ENCODE measurements at places on chromosomes 6 and 20.
A peak's percentile ranks its signal among the peaks of the same experiment; 100 is the strongest.

DNA sequence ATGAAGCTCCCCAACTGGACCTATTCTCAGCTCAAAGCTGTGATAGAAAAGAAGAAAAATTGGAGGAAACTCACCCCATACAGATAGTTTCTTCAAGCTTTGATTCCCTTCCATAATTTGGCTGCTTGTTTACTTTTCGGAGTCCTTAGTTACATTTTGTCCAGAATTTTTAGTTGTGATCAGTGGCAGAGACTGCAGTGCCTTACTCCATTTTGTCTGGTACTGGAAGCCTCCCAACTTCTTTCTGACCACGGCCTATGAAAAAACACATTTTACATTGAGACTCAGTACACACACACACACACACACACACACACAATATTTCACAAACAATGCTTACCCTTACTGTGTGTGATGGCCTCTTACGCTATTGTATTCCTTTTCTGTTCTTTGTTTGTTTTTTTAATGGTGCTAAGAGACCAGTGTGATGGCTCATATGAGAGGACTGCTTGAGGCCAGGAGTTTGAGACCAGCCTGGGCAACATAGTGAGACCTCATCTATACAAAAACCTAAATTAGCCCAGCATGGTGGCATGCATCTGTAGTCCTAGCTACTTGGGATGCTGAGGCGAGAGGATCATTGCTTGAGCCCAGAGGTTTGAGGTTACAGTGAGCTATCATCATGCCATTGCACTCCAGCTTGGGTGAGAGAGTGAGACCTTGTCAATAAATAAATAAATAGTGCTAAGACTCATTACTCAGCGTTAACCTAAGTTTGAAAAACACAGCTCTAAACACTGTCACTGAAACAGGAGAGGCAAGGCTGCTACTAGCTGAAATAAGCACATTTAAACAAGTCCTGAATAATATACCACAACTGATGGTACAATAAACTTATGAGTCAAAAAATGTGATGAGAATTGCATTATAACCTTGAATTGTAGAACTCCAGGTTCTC is 13.8 kb upstream of the RNF8 start:
- DNase-seq = no peak

DNA sequence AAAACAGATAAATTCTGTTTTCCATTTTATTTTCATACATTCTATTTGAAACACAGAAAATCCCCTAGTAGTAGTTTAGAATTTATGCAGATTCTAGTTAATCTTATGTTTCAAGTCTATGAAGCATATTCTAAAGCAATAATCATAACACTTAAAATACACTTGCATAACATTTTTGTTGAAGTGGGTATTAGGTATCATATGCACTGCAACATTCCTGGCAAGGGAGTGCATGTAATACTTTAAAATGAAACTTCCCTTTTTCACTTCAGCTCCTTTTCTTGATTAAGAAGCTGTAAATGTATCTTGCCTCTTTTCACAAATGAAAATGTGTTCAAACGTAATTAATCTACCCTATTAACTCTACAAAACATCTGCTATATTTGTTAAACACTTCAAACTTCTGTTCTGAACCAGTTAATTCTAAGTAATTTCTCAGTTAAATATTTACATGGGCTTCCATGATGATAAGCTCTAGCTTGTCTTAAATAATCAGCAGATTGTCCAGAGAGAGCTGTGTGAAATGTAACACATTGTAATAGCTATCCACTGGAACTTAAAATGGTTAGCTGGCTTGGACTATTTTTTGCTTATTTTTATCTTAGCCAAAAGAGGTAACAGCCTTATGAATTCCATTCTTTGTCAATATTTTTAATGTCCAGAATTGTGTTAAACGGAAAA is 192.8 kb downstream of the COL19A1 start:
- DNase-seq = no peak

- DNase-seq = no peak
Observed at GRCh38 chr6:49339096-49339495, 124.0 kb downstream of the MMUT start.

DNA sequence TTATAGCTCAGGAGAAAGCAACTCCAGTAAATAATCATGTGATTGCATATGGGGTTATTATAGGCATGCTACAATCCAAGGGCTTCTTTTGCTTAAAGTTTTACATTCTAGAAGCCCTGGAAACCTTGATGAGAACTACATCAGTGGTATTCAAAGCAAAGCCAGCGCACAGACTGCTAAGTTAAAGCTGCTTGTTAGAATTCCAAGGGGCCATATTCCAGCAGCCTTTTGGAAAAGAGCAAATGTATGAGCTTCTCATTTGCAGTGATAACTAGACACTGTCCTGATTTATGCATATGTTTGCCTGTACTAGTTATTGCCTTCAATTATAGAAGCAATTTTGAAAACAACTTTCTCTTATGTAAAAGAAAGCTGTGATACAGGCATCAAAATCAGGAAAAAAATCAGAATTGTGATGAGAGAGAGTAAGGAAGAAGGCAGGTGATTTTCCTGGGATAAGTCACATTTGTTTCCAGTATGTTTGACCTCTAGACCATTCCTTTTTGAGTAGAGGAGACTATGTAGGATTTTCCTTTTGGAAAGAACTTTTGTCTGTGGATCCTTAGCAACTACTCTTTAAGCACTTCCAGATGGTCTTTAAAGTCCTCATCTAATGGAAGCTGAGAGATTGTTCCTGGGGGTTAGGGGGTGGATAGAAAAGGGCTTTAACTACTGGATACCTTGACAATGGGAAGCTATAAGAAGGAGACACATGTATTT is 159.2 kb downstream of the PLCB4 start:
- no peak for DNase-seq

- peak; percentile 57 for DNase-seq
Observed at GRCh38 chr6:63553208-63553607, 19.1 kb upstream of the LOC128125822 start.

DNA sequence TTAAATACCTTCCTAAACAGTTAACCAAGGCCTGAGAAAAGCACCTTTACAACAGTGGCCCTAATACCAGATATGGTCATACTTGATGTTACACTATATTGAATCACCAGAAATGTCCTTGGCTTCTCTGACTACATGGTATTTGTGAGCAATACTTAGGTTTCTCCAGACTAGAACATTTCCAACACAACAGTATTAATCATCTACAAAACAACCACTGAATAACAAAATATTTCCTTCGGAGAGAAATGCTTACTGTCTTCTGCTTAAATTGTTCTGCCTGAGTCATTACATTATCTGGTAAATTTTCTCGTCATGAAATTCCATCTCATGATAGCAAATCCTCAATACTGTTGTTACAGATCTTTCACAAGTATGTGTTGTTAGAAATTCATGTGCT is 252.9 kb upstream of the RUNX2 start:
- no peak for DNase-seq

GRCh38 chr20:34285450-34285849 is 17.7 kb downstream of the AHCY start:
- no peak for DNase-seq

DNA sequence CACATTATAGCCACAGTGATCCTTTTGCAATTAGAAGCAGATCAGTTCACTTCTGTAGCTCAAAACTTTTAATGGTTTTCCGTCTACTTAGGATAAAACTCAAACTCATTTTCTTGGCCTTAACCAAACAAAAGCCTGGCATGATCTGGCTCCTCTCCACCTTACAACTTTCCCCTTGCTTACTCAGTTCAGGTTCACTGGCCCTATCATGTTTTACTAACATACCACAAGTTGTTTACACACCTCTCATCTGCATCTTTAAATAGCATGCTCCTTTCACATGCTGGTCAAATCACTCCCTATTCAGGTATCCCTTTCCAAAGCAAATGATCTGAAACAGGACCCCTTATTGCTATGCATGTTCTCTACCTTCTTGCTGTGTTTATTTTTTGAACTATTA is 191.4 kb upstream of the FAM83B start:
- no peak for DNase-seq

DNA sequence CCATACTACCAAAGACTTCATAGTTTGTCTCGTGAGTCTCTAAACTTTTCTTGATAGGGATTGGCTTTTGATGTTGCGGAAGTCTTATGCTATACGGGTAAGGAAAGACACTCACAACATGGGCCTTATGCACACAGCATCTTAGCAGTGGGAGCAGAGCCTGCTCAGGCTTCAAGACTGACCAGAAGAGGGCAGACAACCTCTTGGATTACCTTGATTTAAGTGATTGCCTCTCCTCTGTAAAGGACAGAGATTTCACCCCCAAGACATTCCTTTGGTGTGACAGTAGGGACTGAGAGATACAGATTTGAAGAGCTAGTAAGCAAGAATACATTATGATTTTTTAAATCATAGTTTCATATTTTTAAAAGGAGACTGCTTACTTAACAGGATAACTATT is 71.0 kb upstream of the SAMD3 start:
- DNase-seq = peak; percentile 39

DNA sequence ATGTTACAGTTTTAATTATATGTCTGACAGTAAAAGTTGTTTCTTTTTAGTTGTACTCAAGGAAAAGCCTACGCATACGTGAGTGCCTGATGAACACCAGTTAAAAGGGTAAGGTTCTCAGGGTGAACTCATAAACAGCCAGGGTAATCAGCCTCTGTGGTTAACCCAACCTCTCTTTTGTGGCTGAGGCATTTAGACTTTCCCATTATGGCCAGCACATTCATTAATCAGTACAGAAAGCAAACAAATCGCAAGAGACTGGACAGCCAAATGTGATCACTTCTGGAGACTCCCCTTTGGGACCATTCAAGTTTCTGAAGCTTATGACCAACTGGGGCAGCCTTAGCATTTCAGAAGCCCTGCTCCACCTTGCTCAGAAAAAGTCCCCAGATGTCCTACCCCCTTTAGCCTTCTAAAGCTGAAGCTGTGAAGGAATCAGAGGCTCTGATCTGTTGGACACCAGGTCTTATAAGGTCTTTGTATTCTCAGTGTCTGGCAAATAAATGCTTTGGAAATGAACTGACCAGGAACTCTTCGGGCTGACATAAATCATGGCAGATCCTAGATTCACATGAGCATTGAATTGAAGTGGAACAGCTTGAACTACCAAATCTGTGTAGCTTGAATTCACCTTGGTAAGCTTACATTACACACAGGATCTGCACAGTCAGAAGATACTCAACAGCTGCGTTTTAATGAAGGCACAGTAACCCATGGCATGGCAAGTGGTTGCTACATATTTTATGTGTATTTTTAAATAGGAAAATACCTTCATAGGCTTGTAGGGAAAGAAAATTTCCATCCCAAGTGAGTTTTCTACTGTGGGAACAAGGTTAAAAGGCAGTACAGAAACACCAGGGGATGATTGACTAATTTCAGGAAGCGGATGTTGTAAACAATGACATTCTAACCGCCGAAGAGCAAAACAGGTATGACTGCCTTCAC is 18.7 kb downstream of the IL20RA start:
- no peak for DNase-seq

DNA sequence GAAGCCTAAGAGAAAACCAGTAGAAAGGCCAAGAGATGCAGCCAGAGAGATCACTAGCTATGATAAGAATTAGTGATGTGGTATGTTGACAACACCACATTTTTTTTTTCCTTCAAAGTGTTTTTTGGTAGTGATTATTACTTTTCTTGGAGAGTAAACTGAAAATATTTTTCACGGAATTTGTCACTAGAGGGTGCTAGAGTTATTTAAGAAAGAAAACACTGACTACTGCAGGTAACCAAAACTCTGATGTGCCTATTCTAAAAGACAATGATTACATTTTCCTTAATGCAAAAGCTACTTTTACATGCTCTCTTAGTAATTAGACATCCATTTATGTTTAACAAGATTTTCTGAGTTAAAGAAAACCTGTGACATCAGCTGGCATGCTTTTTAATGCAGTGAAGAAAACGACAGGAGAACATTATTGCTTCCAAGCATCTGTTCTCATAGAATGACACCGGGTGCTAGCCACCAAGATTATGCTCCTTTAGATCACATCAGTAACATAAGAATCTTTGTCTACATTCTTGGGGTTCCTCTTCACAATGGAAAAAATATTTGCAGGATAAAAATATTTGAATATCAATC is 28.8 kb downstream of the RWDD2A start:
- peak; percentile 36 for DNase-seq

DNA sequence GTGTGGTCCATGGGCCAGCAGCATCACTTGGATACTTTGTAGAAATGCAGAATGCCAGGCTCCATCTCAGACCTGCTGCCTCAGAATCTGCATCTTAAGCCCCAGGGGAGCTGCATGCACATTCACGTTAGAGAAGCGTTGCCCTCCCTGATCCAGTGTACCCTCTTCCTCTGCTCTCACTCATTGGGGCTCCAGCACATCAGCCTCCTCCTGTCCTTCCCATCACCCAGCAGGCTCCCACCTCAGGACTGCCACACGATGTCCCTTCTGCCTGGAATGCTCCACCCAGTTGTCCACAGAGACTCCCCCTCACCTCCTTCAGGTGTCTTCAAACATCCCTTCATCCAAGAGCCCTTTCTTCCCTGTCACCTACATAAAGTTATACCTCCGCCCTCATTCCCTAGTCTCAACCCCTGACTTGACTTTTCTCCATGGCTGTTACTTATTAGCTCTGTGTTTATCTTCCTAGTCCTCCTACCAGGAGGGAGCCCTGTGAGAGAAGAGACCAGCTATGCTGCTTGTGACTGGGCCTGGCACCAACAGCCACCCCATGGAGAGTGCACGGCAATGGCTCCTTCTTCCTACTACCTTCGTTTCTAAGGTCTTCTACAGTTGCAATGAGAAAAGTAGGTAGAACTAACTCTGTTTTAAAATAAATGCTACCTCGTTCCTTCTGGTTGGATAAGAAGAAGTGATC is 3.3 kb upstream of the ACSS1 start:
- no peak for DNase-seq

GRCh38 chr6:35370124-35370741 is 27.9 kb downstream of the PPARD start:
- DNase-seq = peak; percentile 69

- no peak for DNase-seq
Observed at GRCh38 chr20:33081411-33082154, 2.1 kb downstream of the BPIFB4 start.

GRCh38 chr6:157556144-157556645 is 175.2 kb downstream of the ZDHHC14 start:
- DNase-seq = no peak

- no peak for DNase-seq
Observed at GRCh38 chr6:165045631-165046030, 263.8 kb downstream of the C6orf118 start.

- DNase-seq = no peak
Observed at GRCh38 chr20:14860410-14860814, 523.0 kb upstream of the FLRT3 start.

GRCh38 chr6:106939208-106939607 is 35.3 kb downstream of the CD24 start:
- DNase-seq = no peak

- DNase-seq = no peak
Observed at GRCh38 chr6:13479206-13479800, 8.1 kb downstream of the GFOD1 start.

GRCh38 chr20:44009679-44009992 is 95.0 kb downstream of the TOX2 start:
- DNase-seq = no peak

GRCh38 chr20:43961541-43962471 is 47.2 kb downstream of the TOX2 start:
- DNase-seq = no peak

GRCh38 chr6:140849456-140849855 is 1283.3 kb upstream of the GJE1 start:
- DNase-seq = no peak

Measured in GM20000 (cell line).